ENCODE measurements at places on chromosomes 3 and 15. TPM values are rescaled to one million over a fixed set of nuclear protein-coding genes. Genes with fewer than 3 reads are reported as not detected.
A peak's percentile ranks its signal among the peaks of the same experiment; 100 is the strongest.

GRCh38 chr3:86837871-86838270 is 153.1 kb downstream of the VGLL3 start:
- H3K27me3 ChIP-seq: no peaks in the 10 kb centered on the region
- H3K36me3 ChIP-seq: no peaks in the 10 kb centered on the region
- H3K4me1 ChIP-seq: no peaks in the 10 kb centered on the region
- DNase-seq: peak; percentile 40
- H3K4me3 ChIP-seq: no peak overlapping the region
- no peak overlapping the region for H3K27ac ChIP-seq

DNA sequence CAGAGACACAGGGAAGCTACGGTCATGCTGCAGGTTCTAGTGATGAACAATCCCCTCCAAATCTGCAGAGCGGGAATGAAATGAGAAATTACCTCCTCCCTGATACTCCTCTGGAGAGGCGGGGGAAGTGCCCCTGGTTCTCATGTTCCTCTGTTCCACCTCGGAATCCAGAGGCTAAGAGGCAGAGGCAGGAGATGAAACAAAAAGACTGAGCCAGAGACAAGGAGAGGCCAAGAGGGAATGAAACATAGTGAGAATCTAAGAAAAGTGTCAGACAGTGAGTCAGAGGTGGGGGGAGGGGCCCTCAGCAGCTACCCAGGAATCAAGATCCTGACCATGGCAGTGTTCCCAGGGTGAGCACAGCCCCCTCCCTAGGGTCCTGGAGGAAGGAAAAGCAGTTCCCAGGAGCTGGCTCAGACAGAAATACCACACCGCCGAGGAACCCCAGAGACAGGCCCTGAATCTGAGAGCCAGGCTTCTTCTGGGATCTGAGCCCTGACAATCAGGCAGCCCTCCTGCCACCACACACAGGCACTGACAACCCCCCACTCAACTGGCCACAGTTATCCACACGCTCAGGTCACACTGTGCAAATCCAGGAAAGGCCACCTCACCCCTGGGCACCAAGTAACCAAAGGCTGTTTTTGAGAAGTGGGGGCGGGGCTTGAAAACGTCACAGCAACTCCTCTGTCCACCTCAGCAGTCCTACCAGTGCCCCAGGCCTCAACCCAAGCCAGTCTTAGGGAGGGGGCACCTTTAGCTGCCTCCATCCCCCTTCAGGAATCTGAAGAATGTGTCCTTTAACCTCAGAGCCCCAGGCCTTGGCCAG is 2.4 kb downstream of the CSRNP1 start:
- peak; percentile 97 for DNase-seq
- peaks cover 54% of the 10 kb centered on the region for H3K4me1 ChIP-seq
- peak overlapping the region; percentile 87 for H3K27ac ChIP-seq
- H3K27me3 ChIP-seq: no peaks in the 10 kb centered on the region

GRCh38 chr3:24828011-24828410 is 333.4 kb upstream of the THRB start:
- H3K36me3 ChIP-seq: no peaks in the 10 kb centered on the region
- no peaks in the 10 kb centered on the region for H3K4me1 ChIP-seq
- DNase-seq: no peak
- H3K4me3 ChIP-seq: no peak overlapping the region
- H3K27ac ChIP-seq: no peak overlapping the region

ARF4 gene
- total RNA-seq: 121 TPM
